Muscle of back (tissue), 13 donors: ENCODE measurements at places on chromosomes 16 and 17. TPM values are rescaled to one million over a fixed set of nuclear protein-coding genes. Genes with fewer than 3 reads are reported as not detected.
A peak's percentile ranks its signal among the peaks of the same experiment; 100 is the strongest.

The CCDC200 gene
- polyA plus RNA-seq: 3.5 TPM

The PGS1 gene
- polyA plus RNA-seq: 30.0 TPM

GRCh38 chr16:57316390-57317017, 32.0 kb upstream of the PLLP start:
- DNase-seq: peak; percentile 68

The NT5M gene
- 5.3 TPM for polyA plus RNA-seq

GRCh38 chr16:69399361-69399760, 13.6 kb upstream of the TERF2 start:
- no peak for DNase-seq

- DNase-seq: no peak
Observed at GRCh38 chr17:73262676-73263642, 1.3 kb upstream of the CPSF4L start.

GRCh38 chr16:71974068-71974818, 26.0 kb downstream of the PKD1L3 start:
- no peak for DNase-seq

GRCh38 chr16:63672493-63672892, 1449.4 kb downstream of the CDH11 start:
- no peak for DNase-seq

DNA sequence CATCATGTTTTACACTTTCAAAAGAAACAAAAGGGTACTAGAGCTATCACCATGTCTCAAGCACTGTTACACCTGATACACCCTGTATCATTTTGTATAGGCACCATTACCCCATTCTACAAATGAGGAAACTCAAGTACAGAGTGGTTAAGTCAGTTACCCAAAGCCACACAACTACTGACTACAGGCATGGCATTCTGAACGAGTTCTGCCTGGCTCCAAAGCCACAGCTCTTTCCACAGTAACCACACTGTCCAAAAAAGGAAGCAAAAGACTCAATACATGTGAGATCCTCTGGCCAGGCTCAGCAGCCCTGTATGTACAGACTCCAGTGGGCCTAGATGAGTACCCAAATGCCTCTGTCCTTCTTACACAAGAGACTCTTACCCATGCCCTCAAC, 4.7 kb downstream of the DYNC1LI2 start:
- no peak for DNase-seq

- DNase-seq: no peak
Observed at GRCh38 chr16:57282510-57283213, 1.8 kb downstream of the PLLP start.

DNA sequence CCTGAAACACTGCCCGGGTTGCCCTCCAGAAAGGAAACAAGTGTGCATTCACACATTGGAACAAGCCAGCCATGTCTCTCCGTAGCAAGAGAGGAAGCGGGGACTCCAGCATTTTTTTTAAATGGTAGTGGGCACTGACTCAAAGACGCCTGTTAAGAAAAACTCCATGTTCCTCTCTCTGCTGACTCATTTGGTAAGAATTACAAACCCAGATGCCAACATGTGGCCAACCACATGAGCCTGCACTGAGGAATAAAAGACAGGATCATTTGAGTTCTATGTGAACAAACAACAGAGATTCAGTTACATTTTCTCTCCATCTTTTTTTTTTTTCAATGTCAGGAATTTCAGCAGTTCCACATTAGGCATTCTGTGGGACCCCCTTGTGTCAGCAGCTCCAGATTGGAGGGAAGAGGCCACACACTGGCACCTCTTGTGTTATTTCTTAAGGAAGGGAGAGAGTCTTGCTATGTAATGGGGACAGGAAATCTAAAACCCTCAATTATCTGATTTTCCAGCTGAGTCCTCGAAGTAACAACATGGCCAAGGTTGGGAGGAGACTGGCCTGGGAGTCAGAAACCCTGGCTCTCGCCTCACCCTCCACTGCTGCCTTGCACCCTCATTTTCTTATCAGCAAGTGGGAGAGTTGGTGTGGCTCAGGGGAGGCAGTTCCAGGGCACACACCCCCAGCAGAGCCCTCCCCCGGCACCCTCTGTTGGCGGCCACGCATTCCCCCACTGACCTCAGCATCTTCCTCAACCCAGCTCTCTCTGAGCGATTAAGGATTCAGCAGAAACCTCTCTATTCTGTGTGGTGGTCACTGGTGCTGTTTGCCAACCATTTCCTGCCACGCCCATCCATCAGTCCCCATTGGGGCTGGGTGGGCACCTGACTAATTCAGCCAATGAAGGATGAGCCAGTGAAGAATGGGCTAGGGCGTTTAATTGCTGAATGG, 173.0 kb downstream of the FOXL1 start:
- no peak for DNase-seq

GRCh38 chr16:27437946-27438345, 36.0 kb downstream of the IL21R start:
- no peak for DNase-seq

The P2RX5 gene
- polyA plus RNA-seq: 22.6 TPM

DNA sequence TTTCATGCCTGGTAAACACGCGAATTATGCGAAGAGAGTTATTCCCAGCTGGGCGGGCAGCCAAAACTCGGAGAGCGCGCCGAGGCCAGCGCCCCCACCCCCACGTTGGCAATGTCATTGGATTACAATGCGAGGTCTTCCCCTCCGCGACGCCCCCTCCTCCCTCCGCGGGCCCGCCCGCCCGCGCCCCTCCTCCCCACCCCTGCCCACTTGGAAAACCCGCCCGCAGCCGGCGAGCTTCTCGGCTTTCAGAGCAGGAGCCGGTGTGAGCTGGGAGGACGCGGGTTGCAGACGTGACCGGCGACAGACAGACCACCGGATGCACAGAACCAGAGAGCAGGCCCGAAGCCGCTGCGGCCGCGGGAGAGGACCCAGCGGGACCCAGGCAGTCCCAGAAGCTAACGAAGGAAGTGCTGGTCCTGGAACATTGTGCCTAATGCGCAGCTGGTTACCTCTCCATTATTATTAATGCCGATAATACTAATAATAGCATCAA, 4.0 kb downstream of the NOG start:
- DNase-seq: no peak

DNA sequence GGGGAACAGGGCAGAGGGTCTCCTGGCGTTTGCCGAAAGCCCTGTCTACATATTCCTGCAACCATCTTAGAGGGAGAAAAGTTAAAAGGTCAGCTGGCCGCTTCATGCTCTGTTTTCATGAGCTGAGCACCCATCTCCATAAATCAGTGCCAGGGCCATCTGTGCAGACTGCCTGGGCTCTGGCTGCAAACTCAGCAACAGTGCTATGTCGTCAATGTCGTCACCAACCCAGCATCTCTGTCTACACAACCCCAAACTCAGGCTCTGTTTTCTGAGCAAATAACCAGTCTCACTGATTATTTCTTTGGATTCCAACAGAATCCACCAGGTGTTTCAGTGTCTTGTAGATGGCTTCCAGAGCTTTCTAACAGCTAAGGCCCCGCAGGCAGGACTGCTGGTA, 65.0 kb downstream of the HS3ST2 start:
- DNase-seq: no peak

The TM4SF5 gene
- not detected for polyA plus RNA-seq

The BAIAP3 gene
- polyA plus RNA-seq: 0.80 TPM

- no peak for DNase-seq
Observed at GRCh38 chr16:82451449-82451848, 175.3 kb upstream of the CDH13 start.

- no peak for DNase-seq
Observed at GRCh38 chr16:55364811-55365210, 40.8 kb downstream of the IRX6 start.

DNA sequence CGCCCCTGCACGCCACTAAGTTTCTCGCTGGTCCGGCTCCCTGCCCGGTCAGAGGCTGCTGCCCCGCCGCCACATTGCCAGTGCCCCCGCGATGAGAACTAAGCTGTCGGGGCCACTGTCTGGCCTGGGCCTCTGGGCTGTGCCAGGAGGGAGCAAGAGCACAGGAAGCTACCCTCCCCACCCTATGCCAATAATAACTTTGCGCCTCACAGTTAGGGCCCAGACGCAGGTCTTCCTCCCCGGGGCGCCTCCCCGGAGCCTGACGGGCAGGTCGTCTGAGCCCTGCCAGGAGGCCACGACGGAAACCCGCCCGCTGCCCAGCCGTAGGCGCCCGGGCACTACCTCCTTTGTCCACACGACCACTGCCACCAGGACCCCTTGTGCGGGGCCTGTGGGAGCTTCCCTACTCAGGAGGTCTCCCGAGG, 1.5 kb downstream of the ZFPM1 start:
- no peak for DNase-seq

GRCh38 chr16:62194828-62195227, 158.6 kb upstream of the CDH8 start:
- DNase-seq: no peak

GRCh38 chr17:2054512-2055291, at the start of gene HIC1:
Gene HIC1, plus strand, starts transcription at chr17:2055103. Its CDS starts 1,588 bp downstream, at chr17:2056691.
- peak; percentile 95 for DNase-seq

DNA sequence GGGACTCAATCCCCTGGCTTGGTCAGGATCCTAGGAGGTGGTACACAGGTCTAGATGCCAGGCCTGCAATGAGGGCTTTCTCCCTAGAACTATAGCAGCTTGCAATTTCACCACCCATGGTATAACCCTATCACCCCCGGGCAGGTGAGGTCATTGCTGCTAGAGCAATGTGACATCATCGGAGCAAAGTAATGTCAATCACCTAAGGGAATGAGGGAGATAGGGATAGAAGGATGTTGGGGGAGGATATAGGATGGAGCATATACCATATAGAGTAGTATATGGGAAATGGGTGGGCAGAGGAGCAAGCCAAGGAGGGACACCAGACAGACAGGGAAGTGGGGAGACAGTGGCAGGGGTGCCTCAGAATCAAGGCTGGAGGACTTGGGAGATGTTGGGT, 3.3 kb downstream of the KCNH4 start:
- no peak for DNase-seq

DNA sequence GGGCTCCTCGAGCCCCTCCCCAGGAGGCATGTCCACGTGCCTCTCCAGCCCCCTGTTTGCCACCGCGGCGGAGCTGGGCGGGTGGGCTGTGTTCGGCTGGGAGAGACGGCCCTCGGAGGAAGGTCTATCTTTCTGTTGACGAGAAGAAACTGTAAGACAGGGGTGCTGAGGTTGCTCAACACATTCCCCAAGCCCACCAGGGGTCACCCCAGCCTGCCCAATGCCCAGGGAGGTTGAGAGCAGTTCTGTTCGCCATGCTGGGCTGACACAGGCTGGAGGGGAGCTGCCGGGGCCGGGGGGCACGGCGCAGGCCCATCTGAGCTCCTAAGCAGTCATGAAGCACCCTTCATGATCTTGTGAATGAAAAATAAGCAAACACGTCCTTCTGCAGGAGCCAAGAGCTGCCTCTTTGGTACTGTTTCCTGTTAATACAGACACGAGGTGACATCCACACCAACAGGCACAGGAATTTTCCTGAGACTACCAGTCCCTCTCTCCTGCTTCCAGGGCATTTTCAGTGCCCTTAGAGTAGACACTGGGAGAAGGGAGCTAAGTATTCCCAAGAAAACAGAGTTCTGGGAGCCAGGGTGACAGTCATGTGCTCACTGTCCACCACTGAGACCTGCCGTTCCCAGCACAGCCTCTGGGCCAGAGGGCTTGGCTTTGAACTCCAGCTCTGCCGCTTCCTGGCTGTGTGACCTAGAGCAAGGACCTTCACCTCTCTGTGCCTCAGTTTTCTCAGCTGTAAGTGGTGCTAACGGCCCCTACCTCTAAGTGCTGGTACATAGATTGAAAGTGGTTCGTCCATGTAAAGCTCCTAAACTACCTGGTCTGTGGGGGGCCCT, 9.2 kb downstream of the UBALD2 start:
- no peak for DNase-seq

DNA sequence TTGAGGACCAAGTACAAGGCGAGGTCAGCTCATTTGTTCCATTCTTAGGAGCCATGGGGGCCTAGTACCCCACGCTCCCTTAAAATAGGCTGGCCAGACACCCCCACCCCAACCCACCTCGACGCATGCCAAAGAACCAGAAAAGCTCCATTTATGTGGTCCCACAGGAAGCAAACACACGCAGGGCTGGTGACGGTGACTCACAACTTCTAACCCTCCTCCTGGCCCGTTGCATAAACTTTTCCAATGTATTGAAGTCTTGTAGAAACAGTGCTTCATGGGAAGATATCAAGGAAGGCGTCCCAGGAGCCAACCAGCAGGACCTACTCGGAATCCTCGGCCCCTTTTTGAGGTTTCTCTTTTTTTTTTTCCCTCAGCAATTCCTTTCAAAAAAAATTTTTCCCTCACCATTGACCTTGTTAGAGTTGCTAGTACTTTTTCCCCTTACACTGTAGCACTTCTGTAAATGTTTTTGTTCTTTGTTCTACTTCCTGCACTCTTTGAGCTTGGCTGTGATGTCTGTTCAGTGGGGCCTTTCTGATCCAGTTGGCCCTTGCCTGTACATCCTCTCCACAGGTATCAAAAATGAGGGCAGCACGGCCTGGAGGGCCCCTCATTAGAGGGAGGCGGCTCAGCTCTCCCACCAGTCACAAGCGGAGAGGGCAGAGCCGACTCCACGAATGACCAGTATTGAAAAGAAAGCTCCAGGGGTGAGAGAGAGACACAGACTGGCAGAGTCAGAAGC, 208.3 kb downstream of the RGS9 start:
- no peak for DNase-seq

GRCh38 chr16:20624882-20625807, 49.0 kb upstream of the ACSM2B start:
- no peak for DNase-seq

DNA sequence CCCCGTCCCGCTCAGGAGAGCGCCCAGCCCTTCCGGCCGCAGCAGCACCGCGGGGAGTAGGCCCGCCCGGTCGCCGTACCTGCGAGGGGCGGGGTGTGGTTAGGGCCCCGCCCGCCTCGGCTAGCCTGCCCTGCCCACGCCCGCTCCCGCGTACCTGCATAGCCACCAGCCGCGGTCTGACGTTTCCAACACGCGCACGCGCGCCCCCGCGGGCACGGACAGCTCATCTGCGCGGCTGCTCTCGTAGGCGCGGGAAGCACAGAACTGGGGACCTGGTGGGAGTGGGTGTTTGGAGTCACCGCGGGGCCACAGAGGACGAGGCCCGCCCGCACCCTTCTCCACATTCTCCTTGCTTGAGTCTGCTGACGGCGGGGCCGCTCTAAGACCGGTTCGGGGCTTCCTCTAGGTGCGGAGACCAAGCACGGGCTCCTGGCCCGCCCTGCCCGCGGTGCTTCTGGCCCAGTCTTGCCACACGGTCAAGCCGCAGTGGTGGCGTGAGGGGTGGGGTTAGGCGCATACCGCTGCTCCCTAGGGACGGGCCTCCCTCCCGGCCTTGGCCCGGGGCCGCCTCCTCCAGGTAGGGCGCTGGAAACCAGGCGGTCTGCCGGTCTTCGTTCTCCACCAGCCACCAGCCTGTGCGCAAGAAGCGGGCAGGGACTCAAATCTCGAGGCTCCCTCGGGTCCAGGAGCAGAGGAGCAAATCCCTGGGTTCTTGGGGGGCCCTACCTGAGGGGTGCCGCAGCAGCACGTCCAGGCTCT, 1.8 kb downstream of the NOXO1 start:
- DNase-seq: no peak
